ENCODE measurements at places on chromosomes 2 and 18.

GRCh38 chr18:12924616-12925015, 23.2 kb upstream of the SEH1L start:
- DNase-seq: no peak

DNA sequence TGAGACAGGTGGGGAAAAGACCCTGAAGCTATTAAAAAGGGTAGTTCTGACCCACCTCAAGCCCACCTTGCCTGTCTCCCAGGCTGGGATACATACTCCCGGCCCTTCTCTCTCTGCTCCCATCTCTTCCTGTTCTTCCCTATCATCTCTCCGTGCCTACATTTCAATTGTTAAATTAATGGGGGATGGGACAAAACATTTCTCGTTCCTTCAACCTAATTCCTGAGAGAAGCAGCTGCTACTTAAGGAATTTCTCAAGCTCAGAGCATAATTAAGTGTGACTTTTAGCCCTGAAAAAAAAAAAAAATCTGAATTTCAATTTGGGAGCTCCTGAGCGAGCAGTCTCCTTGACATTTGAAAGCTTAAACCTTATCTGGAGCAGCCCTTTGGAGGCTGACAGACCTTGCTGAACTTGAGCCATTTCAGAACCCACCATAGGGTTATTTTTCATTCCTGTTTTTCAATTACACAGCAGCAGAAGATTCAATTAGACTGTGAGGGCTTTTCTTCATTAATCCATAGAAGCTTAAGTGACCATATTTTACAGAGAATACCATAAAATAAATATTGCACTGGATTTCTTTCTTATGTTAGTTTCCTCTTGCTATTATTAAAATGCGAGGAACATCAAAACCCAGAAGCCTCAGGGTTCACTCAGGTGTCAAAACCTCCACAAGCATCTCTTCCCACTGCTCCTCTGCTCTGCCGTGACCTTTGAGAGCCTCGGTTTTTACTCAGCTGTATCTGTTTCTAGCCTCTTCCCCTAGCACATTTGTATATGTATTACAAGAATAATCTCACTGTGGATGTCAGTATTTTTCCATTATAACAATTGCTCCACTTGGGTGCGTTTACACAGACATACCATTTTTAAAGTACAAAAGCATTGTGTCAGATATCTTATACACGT, 125.7 kb downstream of the B3GNT2 start:
- no peak for DNase-seq

GRCh38 chr18:23723121-23723520, 33.9 kb downstream of the LAMA3 start:
- DNase-seq: no peak

GRCh38 chr2:47234456-47234855, 79.3 kb upstream of the STPG4 start:
- DNase-seq: no peak

- DNase-seq: no peak
Measured at GRCh38 chr2:152560166-152560565, 157.1 kb downstream of the PRPF40A start.

GRCh38 chr2:108588070-108588668, 53.9 kb downstream of the LIMS1 start:
- no peak for DNase-seq

DNA sequence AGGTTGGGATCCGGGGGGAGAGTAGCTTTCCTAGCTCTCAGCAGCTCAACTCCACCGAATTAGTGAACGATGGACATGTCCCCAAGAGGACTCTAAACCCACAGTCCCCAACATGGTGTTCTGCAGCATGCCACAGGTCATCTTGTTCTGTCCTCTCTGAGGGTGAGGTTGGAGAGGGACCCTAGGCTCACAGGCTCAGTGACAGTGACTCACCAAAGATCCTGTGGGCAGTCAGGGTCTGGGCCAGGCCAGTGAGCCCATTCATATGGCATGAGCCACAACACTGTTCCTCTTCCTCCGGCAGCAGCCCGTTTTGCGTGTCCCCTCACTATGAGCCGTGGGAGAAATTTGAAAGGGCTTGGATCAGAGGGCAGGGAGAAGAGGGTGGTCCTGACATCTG, 2.8 kb upstream of the SLC20A1 start:
- DNase-seq: no peak

DNA sequence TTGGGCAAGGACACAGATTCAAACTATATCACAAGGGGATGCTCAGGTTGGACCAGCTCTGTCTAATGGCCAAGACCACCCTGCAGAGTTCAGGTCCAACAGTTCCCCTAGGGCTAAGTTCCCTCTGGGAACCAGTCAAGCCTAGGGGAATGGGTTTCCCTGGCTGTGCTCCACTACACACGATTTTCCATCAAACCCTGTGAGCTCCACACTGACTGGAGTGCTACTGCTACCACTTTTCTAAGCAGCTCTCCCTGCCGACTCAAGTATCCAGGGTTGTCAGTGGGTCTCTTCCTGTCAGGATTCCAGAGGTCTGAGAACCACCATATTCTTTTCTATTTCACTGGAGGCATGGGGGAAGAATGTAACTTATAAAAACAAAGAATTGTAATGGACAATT, 280.4 kb upstream of the COL3A1 start:
- DNase-seq: no peak

GRCh38 chr2:119449521-119449920, 17.9 kb downstream of the TMEM37 start:
- DNase-seq: no peak

DNA sequence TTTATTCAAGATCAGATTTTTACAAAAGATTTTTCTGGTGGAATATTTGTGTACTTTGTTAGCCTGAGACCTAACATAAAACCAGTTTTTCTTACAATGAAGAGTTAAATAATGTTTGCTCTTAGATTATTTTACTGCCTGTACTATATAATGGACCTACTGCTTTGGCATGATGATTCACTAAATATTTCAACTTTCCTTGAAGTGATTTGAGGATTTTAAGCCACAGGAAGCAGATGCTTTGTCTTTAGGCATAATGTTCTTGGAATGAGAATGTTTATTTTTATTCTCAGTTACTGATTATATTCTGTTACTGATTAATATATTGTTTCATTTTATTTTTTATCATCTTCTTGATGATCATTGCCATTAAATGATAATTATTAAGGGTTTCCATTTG, 175.3 kb upstream of the LRP1B start:
- DNase-seq: no peak

GRCh38 chr2:144131042-144131441, 388.9 kb downstream of the ZEB2 start:
- DNase-seq: no peak

GRCh38 chr18:26711756-26712155, 153.8 kb downstream of the AQP4 start:
- DNase-seq: no peak

DNA sequence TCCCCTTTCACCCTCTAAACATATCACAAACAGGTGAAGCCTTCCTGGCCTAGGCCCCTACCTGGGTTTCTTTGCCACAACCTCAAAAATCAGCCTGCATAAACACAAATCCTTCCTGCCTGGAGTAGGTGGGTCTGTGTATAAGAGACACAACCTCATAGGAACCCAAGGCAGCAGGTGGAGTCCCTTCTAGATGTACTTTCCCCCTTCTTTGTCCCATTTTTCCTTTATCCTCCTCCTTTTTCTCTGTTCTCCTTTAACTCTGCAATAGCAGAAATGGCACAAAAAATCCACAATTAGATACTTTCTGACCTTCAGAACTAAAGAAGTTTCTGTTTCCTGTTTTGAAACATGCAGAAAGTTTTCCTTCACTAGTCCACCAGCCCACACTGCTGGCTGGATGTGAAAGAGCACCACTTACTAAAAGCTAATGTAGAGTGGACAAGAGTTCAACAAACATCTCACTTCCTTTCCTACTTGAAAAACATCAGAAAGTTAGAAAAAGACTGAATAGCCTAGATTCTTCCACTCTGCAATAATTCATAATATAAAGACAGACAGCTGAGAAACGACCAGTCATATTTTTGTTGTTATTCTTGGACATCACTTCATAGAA, 11.2 kb downstream of the SLC40A1 start:
- no peak for DNase-seq

DNA sequence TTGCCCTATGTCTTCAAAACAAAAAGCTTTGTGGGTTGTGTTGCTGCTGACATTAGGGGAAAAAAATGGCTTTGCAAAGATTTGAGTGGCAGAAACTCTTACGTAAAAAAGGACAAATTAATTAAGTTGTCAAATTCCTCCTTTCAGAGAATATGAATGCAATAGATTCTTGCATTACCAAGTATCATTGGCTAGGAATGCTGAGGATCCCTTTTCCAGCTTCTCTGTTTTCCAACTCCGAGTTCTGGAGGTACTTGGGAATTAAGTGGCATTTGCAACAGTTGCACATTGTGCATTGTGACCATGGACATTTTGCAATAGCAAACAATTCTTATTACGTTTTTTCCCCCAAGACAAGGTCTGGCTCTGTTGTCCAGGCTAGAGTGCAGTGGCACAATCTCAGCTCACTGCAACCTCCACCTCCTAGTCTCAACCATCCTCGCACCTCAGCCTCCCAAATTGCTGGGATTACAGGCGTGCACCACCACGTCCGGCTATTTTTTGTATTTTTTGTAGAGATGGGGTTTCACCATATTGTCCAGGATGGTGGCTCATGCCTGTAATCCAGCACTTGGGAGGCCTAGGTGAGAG, 29.9 kb upstream of the PPP1CB start:
- DNase-seq: no peak

- no peak for DNase-seq
Measured at GRCh38 chr2:241459520-241459919, 48.9 kb downstream of the STK25 start.

- no peak for DNase-seq
Measured at GRCh38 chr2:67018301-67018700, 378.8 kb upstream of the ETAA1 start.

GRCh38 chr2:84137034-84137433, 322.0 kb downstream of the SUCLG1 start:
- DNase-seq: no peak

DNA sequence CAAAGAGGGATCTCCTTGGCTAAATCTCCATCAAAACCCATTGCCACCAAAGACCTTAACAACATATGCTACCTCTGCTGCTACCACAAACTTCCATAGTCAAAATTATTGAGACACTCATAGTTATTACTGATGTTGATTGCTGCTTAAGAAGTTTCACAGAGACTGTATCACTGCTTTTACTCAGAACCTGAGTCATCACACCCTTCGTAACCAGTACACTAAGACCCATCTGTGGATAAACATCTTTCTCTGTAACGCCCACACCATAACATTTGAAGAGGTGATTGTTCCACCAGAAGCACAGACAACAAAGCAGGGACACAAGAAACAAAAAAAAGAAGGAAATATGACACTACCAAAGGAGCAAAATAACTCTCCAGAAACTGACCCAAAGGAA, 1563.1 kb downstream of the LRP1B start:
- no peak for DNase-seq

DNA sequence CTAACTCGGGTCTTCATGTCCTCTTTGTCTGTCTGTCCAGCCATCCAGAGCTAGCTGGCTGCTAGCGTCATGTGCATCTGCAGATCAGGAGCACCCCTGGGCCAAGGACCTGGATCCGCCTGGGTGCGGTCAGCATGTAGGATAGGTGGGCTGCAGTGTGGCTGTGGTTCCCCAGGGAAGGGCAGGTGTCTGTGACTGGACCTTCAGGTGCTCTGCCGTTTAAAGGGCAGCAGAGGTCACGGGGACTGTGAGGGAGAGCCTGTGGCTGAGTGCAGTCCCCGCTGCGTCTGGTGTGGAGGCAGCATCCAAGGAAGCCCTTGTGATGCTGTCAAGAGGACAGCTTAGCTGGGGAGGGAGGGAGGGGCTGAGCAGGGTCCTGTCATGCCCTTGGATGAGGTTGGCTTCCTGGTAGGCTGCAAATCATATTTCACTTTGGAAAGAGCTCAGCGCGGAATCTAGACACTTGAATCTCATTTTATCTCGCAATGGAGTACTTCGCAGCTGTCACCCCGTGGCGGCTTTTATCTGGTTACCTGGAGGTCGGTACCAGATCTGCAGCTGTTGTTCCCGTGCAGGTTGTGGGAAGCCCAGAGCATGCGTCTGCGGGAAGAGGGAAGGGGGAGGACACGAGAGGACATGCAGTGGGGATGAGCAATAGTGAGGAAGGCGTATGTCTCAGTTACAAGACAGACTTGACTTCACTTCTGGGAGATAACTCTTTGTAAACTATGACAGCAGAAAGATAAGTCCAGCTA, 5.9 kb upstream of the RALB start:
- no peak for DNase-seq

GRCh38 chr2:178452870-178453269, 1.7 kb downstream of the PJVK start:
- no peak for DNase-seq

- DNase-seq: no peak
Measured at GRCh38 chr2:146041274-146041910, 1521.5 kb upstream of the ZEB2 start.

- DNase-seq: no peak
Measured at GRCh38 chr18:45861926-45862325, 36.5 kb downstream of the SIGLEC15 start.

GRCh38 chr2:159961037-159961436, 101.4 kb downstream of the PLA2R1 start:
- DNase-seq: no peak

DNA sequence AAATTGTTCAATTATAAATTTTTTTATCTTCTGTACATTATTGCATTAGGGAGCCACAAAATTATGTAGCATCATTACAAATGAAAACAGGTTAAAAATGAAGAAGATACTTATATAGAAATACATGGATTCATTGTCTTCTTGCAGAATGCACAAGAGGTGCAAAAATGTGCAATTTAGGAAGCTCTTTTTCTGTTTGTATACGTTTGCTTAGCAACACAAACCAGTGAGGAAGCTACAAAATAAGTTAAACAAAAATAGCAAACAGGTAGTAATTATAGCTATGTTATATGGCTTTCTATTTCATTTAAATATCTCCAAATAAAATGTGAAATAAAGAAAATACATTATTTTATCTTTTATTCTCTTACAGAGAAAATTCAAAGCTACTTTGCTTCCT, 177.6 kb upstream of the SESTD1 start:
- DNase-seq: no peak

DNA sequence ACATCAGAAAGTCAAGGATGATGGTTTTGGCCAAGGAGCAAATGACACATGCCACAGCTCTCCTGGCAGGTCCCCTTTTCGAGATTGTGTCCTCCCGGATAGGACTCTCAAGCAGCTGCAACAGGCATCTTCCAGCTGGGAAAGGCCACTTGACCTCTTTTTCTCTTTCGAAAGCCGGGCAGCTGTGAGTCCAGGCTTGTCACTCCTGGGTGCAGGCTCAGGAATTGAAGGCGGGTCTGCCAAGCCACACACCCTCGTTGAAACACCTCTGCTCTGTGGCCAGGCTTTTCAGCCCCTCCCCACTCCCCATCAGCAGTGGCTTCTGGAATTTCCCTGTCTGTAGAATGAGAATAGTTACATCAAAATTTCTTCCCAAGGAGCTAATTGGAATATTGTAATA, 98.0 kb downstream of the CCDC138 start:
- DNase-seq: no peak

DNA sequence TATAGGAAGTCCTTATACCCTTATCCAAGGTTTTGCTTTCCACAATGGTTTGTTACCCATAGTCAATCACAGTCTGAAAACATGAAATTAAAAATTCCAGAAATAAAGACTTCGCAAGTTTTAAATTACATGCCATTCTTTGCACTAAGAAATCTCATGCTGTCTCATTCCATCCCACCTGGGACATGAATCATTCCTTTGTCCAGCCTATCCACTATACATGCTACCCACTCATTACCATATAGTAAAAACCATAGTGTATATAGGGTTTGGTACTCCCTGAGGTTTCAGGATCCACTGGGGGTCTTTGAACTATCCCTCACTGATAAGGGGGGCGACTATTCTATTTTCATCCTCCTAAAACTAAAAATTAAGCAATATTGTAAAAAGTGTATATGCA, 17.0 kb downstream of the SP3 start:
- DNase-seq: no peak
